ENCODE measurements at places on chromosomes 4 and X.

GRCh38 chr4:61590881-61591280 lies 390.8 kb downstream of the ADGRL3 start:
- no peak for DNase-seq

DNA sequence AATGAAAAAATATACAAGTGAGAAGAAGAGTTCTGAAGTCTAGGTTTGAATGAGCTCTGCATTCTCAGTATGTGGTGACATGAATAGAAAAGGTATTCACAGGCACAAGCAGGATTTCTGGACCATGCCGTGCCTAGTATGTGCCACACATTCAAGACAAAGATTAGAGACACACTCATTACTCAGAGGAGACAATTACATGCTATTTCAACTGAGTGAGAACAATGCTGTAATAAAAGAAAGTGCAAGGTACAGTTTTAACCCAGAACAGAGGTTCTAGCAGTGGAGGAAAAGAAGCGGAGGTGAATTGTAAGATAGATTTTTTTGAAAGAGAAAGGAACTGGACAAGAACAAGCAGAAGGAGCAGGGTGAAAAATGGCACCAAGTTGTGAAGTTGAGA lies 121.0 kb upstream of the RASGEF1B start:
- no peak for DNase-seq

- no peak for DNase-seq
Observed at GRCh38 chrX:10698318-10698640, 77.9 kb upstream of the MID1 start.

DNA sequence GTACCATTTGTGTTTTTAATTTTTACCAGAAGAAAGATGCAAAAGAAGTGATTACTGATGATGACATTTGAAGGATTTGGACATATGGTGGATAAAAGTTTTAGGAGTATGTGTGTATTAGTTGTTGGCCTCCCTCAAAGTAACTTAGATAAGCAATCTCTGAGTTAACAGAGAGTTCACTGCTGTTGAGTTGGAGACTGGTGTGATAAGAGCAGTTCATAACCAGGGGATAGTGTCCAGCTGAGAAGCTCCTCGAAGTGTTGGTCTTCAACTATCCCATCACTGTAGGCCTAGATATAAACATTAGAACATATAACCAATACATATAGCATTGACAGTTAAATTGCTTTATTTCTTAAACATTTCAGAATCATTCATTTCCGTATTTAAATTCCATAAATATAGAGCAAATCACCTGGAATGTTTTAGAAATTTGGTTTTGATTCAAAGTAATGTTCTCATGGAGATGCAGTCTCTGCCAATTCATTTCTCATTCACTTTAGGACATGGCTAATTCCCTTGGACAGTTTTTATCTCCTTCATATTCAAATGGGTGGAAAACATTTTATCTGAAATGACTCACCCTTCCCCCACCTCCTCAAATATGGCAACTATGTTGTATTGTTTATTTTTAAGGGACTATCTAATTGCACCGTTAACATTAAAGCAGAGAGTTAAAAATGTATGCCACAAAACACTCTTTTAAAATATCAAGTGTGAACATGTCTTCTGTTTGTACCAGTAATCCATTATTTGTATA lies 136.8 kb upstream of the SLC4A4 start:
- no peak for DNase-seq

GRCh38 chr4:13528821-13529127 lies 15.5 kb downstream of the NKX3-2 start:
- DNase-seq: no peak

DNA sequence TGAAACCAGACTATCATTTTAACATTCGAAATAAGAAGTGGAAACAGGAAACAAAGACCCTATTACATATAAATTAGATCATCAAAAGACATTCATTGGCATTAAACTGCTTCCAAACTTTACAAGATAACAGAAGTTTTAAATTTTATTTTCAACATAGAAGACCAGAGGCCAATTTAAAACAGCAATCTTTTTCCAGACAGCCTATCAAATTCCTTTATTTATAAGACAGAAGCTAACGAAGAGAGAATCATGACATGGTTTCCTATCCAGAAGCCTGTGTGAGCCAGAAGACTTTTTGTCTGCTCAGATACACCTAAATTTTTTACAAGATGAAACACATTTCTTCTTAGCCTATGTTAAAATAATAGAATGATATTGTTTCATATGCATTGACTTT lies 291.9 kb downstream of the PPP3CA start:
- no peak for DNase-seq

DNA sequence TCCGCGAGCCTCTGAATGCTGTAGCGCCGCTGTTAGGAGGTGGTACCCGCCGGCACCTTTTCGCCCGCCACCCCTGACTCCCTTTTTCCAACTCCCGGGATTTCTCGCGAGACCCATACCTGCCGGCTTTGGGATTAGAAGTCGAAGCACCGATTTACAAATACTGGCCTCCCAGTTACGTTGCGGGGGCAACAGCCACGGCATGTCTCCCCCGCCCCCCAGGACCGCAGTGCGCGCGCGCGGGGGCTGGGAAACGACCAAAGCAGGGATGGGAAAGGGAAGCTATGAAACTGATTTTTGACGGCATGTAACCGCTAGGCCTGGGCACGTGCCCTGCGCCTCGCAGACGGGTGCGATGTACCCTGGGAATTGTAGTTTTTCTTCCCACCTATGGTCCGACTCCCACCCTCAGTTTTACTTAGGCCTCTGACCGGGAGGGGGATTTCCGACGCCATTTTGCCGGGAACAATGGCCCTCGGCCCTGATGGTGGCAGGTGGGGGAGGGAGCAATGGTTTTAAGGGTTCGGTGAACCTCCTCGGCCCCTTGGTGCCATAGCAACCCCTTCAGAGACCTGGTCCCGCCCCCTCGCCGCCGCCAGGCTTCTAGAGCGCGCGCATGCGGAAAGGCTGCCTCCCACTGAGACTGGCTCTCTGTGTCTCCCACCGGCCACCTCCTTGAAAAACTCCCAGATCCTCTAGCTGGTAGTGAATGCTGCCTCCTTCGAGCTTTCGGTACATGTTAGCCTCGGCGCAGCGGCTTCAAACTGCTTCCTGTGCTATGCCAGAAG lies 772 bp upstream of the WNK3 start:
- DNase-seq: peak; percentile 53

- peak; percentile 76 for DNase-seq
Observed at GRCh38 chr4:124203613-124204238, 508.8 kb downstream of the ANKRD50 start.
